ENCODE measurements at places on chromosomes 11 and 22.

- no peak for DNase-seq
Observed at GRCh38 chr11:119316016-119316728, 758 bp downstream of the MCAM start.

- DNase-seq, result no peak
Observed at GRCh38 chr22:49014227-49015201, 813.2 kb downstream of the BRD1 start.

GRCh38 chr22:38957046-38957770, at the start of gene APOBEC3A:
TSS of gene APOBEC3A (plus strand) at chr22:38957609. CDS start at chr22:38957692, 83 bp downstream.
- DNase-seq, result no peak

DNA sequence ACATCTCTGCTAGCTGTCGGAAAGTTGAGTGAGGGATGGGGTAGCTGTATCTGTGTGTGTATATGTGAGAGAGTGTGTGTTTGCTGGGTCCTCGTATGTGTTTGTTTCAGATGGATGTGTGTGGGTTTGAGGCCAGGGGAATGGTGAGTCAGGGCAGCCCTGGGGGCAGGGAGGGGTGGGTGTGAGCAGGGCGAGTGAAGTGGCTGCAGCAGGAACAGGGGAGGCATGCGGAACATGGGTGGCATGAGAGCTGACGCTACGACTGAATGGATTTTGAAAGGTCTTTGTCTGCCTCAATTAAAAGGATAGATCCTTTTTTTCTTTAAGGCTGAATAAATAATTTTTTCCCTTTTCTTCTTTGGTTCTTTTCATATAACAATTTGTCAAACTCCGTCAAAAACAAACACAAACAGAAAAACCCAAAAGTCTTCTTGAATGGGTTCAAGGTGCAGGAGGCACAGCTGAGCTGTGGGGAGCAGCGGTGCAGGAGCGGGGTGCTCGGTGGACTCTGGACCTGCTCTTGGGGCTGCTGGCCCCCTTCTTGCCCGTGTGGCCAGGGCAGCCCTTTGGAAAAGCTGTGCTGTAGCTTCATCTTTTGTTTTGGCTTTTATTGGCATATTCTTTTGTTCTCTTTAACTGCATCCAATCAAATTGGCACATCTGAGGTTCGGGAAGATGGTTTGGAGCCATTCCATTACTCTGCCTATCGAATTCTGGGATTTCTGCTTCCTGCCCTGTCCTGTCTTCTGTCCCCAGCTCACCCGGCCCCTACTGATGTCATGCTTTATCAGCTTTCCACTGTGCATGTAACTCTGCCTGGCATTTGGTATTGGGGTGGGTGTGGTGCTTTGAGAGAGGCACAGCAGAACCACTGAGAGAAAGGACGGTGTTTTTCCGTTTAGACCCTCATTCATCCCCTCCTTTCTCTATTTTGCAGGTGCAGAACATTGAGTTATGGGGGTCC, 80.1 kb downstream of the ADAMTS15 start:
- no peak for DNase-seq
